GM10248 (cell line): ENCODE measurements at places on chromosomes 5 and 9.

DNA sequence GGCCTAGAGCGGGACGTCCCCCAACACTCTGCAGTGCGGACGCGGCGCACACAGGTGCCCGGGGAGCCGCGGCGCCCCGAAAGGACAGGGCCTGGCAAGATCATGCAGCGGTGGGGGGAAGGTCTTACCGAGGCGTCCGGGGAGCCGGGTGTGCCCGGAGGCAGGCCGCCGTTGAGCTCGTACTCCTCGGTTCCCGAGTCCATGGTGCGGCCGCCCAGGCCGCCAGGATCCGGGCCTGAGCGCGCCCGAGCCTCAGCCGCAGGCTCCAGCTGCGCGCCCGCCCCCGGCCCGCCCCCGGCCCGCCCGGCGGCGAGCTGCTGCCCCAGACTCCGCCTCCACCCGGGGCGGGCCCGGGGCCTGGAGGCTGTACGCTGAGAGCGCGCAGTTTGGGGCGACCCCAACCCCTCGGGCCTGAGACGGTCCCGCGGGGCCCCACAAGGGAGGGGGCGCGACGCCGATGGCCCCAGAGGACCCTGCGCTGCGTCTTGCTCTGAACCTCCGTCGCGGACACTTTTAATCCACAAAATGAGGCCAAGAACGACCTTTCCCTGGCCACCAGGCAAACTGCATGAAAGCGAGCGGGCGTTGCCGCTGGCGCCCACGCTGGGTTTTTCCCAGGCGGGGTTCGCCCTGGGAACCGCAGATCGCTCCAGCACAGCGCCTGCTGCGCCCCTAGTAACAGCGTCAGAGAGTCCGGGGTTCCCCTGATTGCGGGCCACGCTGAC is at the start of gene NINJ1:
TSS of gene NINJ1 (minus strand) at position 237 of the 725 bp plus-strand sequence. CDS start at position 203, 34 bp downstream.
- peak; percentile 93 for DNase-seq

DNA sequence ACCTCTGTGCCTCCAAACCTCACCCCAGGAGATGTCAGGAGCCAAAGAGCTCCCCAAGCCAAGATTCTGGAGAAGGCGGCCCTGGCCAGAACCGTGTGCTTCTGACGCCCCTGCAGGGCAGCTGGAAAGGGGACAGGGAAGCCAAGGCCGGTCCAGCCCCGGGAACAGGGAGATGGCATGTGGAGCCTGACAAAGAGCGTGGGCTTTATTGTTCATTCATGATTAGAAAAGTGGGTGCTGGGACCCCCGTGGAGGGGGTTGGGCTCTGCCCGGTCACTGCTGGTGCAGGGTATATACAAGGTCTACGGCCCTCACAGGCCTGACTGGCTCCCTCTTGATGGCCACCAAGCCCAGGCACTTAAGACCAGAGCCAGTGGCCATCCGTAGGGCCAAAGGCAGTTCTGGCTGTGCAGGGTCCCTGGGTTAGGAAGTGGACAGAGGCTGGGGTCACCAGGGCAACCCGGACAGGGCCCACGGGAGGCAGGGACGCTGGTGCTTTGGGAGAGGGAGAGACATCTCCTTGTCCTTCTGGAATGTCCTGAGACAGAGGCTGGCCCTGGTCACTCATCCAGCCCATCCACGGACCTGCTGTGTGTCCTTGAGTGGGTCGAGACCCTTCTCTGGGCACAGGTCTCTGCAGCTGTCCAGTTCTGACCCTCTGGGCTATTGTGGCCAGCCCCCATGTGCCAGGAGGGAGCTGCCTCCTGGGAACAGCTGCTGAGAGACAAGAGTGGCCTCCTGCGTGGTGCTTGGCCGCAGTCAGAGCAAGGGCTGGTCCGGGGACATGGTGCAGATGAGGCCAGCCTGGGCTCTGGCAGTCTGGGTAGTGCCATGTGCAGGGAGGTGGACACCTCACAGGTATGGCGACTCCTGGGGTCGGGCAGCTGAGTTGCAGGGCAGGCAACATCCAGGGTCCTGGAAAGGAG is 12.5 kb downstream of the NINJ1 start:
- no peak for DNase-seq

DNA sequence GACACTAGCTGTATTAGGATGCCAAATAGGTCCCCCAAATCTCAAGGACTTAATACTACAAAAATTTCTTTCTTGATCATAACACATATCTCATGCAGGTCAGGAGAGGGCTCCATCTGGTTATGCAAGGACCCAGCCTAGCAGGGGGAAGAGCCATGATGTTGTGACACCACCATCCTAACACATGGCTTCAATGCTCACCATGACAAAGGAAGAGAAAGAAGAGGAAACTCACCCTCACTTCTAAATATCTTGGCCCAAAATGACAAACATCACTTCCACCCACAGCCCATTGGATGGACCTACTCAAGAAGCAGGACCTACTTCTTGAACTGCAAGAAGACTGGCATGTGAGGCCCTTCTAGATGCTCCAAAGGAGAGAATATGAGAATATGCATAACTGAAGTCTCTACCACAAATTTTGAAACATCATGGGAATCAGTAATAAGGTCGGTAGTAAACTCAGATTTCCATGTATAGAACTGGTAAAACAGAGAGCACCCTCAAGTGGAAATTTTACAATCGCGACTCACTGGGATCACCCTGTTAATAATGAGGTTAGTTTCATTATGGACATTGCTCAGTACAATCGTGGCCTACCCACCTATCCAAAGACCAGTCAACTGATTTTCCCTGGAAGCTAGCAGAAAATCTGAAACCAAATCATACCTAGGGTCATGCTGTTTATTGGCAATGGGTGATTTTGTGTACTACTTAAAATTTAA is 308.2 kb downstream of the ACTL7B start:
- no peak for DNase-seq

DNA sequence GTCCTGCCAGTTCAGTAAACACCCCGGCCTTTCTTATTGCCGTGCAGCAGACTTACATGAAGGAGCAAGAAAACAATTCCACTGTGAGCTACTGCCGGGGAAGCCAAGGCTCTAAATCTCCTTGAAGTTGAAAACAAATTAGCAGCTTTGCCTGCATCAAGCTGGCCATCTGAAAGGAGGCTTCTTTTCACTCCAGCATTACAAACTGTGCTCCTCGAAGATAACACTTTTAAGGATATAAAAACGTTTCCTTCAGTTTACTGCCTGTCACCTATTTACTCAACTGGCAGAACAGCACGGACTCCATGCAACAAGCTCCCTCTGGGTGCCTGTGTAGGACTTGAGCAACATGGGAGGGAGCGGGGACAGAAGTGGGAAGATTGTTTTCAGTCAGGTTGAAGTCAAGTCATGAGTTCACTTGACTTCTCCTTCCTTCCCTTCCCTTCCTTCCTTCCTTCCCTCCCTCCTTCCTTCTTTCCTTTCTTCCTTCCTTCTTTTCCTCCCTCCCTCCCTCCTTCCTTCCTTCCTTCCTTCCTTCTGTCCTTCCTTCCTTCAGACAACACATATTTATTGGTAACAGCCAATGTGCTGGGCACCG is 67.4 kb downstream of the ZNF608 start:
- DNase-seq = no peak

DNA sequence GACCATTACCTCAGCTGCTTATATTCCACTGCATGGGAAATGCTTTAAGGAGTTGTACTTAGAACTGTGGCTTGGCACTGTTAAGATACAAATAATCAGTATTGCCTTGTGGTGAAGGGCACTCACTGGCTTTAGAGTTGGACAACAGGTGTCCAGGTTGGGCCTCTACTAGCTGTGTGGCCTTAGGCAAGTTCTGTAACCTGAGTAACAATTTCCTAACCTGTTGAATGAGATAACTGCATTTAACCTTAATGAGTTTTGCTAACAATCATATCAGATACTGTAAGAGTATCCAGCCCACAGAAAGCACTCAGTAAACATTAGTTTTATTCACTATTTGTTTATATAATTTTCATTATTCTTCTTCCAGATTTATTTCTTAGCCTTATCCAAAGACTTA is 17.2 kb upstream of the HK3 start:
- no peak for DNase-seq
